ENCODE measurements at places on chromosomes 5 and 9. TPM values are rescaled to one million over a fixed set of nuclear protein-coding genes. Genes with fewer than 3 reads are reported as not detected.
A peak's percentile ranks its signal among the peaks of the same experiment; 100 is the strongest.

ARL10 gene
- 6.5 TPM for total RNA-seq

DNA sequence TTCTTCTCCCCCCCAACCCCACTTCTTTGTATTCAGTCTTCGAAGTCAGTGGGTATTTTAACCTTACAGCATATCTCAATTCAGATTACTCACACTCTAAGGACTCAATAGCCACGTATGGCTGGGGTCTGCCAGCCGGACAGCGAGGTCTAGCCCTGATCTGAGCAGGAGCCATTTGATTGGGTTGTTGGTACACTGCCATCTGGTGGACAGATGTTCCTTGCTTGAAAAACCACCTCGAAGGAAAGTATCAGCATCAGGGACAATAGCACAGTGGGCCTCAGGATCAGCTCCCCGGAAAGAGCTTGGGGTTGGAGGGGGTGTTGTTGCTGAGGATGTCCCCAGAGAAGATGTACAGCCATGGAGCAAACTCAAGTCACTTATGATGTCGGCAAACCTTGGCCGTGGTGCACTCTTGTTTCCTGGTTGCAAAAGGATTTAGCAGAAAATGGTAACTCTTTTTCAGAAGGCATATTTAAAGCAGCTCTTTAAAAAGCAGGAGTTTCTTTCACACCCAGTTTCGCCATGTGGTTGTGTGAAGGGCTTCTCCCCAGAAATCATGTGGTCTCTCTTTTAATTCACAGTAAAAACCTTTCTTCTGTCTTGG, 31.7 kb upstream of the KCNMB1 start:
- peak; percentile 51 for DNase-seq
- no peak overlapping the region for H3K27ac ChIP-seq
- H3K4me3 ChIP-seq, result no peak overlapping the region
- H3K4me1 ChIP-seq, result peaks cover 12% of the 10 kb centered on the region
- H3K27me3 ChIP-seq, result peaks cover 20% of the 10 kb centered on the region
- H3K36me3 ChIP-seq, result no peaks in the 10 kb centered on the region

CCDC152 gene
- 3.4 TPM for total RNA-seq

CSNK1G3 gene
- 32.1 TPM for total RNA-seq

LCN10 gene
- not detected for total RNA-seq

SIT1 gene
- total RNA-seq, result 210 TPM

GRCh38 chr5:178284093-178284675, 51.6 kb upstream of the PHYKPL start:
- peaks cover 3% of the 10 kb centered on the region for H3K4me1 ChIP-seq
- no peak overlapping the region for H3K4me3 ChIP-seq

DNA sequence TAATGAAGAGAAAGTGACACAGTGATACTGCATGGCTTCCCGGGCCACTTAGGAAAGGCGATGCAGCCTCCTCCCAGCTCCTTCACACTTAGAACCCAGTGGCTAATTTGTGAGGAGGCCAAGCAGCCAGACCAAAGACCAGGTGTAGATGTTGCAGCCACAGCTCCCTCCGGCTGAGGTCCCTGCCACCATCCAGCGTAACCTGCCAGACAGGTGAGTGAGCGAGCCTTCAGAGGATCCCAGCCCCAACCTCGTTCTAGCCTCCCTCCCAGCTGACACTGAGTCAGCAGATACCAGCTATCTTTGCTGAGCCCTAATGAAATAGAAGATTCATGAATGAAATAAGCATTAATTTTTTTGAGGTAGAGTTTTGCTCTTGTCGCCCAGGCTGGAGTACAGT, 59.7 kb downstream of the COL23A1 start:
- no peak for DNase-seq
- no peaks in the 10 kb centered on the region for H3K27me3 ChIP-seq
- H3K36me3 ChIP-seq, result no peaks in the 10 kb centered on the region
- H3K4me3 ChIP-seq, result no peak overlapping the region
- no peak overlapping the region for H3K27ac ChIP-seq

PCDHA11 gene
- not detected for total RNA-seq

ANXA2R gene
- total RNA-seq, result 25.1 TPM

GRCh38 chr9:28212979-28213378, 639.7 kb upstream of the C9orf72 start:
- no peak overlapping the region for H3K27ac ChIP-seq
- no peaks in the 10 kb centered on the region for H3K4me1 ChIP-seq
- H3K4me3 ChIP-seq, result no peak overlapping the region
- H3K36me3 ChIP-seq, result no peaks in the 10 kb centered on the region
- no peak for DNase-seq
- H3K27me3 ChIP-seq, result no peaks in the 10 kb centered on the region

HTR1A gene
- total RNA-seq, result not detected

DNA sequence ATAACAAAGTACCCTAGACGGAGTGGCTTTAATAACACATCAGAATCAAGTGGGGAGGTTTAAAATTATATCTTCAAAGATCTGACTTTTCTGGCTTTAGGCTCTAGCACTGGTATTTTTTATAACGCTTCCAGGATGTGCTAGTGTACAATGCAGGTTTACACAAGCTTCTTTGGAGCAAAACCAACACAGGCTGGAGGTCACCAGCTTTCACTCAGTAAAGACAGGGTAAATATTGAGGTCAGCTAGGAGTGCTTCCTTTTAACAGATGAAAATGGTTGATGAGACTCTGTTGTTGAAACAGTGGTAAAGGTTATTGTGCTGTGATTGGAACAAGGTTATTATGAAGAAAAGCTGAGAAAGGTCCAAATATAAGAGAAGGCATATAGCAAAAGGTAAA, 414.2 kb downstream of the TAF11L14 start:
- H3K36me3 ChIP-seq, result no peaks in the 10 kb centered on the region
- DNase-seq, result no peak
- H3K4me1 ChIP-seq, result no peaks in the 10 kb centered on the region
- H3K27me3 ChIP-seq, result no peaks in the 10 kb centered on the region
- H3K27ac ChIP-seq, result no peak overlapping the region

DNA sequence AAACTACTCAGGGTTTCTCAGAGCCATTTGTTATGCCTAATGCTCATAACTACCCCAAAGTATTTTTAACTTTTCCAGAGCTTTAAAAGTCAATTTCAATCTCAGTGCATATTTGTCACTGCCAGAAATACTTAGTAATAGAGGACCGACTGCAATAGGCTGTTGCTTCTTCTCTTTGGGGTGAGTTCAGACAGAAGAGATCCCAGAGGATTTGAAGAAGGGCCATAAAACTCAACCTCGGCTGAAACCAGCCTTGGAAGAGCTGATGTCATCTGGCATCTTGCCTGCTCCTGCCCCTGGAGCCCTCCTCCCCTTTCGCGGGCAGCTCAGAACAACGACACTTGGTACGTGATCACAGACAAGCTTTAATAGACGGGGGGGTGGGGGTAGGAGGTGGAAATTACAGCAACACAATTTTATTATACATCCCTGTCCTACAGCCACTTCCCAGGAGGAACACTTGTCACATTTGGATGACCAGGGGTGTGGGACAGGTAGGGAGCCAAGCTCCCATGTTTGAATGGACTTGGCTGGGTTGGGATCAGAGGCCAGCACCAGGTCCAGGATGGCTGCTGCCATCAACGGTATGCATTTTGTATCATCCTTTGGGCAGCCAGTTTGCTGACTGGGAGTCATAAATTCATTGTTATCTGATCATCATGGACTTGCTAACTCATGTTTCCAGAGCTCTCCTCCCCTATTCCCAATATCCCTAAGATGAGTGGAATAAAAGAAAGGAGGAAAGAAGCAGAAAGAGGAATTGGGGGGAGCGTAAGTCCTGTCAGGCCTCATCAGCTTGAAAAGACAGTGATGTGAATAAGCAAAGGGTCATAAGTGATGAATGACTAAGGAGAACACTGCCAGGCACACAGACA, 186.6 kb upstream of the PANK3 start:
- no peak overlapping the region for H3K27ac ChIP-seq
- H3K4me3 ChIP-seq, result no peak overlapping the region
- no peak for DNase-seq

DNA sequence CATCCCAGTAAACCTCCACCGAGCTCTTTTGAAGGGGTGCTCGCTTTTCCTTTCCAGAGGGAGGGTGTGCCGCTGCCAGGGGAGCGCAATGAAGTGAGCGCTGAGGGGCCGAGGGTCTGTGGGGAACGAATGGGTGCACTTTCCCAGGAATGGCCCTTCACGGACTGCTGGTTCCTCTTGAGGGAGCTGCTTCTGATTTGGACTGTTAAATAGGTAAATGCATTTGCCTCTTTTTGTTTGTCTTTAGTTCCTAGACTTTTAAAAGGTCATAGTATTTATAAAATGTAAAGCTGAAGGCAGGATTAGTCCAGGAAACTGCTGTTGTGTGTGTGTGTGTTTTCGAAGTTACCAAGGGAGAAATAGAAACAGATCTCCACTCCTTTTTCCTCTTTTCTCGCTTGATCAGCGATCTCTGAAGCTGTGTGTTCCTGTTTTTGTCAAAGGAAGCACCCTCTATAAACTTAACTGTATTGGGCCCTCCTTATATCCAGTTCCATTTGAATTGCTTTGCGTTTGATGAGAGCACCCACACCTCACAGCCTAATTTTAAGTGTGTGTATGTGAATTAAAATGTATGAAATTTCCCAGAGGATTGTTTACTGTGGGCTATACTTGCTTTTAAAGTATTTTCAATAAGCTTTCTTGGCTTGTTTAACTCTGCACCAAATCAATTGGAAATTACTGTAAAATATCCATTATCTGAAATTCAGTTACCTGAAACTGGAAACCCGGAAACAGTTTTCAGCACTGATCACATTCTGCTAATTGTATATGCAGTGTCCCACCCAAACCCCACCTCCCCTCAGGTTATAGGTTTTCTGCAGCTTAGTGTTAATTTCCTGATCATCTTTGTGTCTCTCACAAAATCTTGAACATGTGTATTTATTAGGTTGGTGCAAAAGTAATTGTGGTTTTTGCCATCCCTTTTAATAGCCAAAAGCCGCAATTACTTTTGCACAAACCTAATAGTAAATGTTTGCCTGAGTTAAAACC, 966 bp downstream of the SNX2 start:
- peaks cover 13% of the 10 kb centered on the region for H3K36me3 ChIP-seq
- peak overlapping the region; percentile 88 for H3K4me3 ChIP-seq
- peak overlapping the region; percentile 87 for H3K27ac ChIP-seq
- peaks cover 33% of the 10 kb centered on the region for H3K4me1 ChIP-seq

- no peak for DNase-seq
- no peaks in the 10 kb centered on the region for H3K36me3 ChIP-seq
- no peaks in the 10 kb centered on the region for H3K4me1 ChIP-seq
- no peak overlapping the region for H3K27ac ChIP-seq
Measured at GRCh38 chr5:105573575-105573974, 2011.0 kb upstream of the NUDT12 start.

DNA sequence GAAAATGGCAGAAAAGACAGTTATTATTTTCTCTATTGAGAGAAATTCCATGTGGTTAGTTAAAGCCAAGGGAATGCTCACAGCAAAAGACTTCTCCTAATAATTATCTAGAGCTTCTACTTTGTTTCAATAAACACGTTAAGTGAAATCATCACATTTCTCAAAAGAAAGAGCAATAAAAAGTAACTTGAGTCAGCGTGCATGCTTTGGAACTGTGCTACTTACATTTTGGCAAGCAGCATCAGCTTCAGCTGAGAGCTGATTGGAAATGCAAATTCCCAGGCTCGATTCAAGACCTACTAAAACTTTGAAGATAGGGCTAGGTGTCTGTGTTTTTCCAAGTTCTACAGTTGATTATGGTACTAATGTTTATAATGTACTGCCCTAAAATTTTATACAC, 132.1 kb downstream of the CDH18 start:
- DNase-seq, result no peak
- H3K4me3 ChIP-seq, result no peak overlapping the region
- H3K27me3 ChIP-seq, result no peaks in the 10 kb centered on the region
- H3K27ac ChIP-seq, result no peak overlapping the region
- H3K4me1 ChIP-seq, result no peaks in the 10 kb centered on the region

DNA sequence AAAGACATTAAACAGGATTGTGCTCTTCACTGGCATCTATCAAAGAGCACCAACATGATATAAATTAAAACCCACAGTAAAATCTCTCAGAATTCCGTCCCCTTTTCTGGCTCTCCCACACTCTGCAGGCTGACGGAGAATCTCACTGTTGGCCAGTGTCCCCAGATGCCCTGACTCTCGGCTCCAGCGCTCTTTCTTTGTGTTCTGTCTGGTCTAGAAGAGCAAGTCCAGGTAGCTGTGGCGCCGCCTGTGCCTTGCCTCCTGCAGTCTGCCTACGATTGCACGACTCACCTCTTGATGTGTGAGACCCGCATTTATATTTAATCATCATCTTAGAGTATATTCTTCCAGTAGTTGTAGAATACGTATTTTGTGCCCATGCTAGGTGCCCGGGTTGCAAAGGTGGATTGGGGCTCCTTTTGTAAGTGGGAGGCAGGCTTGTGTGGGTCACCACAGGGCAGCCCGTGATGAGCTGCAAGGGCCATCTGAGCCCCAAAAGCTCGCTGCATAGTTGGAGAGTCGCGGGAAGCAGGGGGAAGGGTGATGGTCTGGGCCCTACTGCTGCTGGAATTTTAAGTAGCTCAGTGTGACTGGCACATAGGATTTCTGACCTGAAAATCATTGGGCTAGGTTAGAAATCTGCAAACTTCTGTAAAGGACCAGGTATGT, 55.6 kb downstream of the EHMT1 start:
- no peak for DNase-seq
- no peak overlapping the region for H3K4me3 ChIP-seq
- H3K36me3 ChIP-seq, result peaks cover 12% of the 10 kb centered on the region
- H3K4me1 ChIP-seq, result peaks cover 19% of the 10 kb centered on the region
- H3K27ac ChIP-seq, result no peak overlapping the region

DNA sequence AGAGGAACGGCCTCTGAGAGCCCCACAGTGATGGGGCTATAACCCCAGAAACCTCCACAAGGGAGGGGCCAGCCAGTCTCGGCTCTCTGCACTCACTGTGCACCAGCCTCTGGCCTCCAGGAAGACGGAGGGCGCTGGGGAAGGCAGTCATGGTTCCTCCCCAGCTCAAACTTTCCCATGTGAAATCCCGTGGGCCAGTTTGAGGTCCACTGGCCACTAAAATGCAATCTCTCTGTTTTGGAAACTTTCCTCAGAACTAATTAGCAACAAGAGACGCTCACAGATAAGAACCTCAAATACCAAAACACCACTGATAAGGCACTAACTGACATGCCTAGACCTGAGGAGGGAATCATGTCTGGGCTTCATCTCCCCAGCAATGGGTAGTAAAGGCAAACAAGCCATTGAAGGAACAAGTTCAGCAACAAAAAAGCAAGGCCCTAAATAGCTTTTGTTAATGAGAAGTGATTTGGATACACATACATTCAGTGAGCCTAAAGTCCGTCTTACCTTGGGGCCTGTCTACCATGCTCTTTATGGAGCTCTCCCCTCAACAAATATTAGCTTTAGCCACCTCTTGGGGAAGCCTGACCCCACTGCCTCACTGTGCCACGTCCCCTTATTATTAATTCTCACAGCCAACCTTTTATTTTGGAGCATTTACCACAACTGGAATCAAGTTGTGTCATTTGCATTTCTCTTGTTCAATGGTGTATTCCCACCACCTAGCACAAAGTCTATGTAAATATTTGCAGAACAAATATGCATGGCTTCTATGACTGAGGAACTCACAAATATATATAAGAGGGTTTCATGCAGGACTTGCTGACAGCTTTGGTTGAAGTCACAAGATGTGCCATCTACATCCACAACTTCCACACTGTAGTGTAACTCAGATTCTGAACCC, 56.1 kb upstream of the GLRX start:
- H3K27ac ChIP-seq, result no peak overlapping the region
- no peak overlapping the region for H3K4me3 ChIP-seq
- peaks cover 2% of the 10 kb centered on the region for H3K4me1 ChIP-seq

TRAF1 gene
- 73.6 TPM for total RNA-seq

- H3K27ac ChIP-seq, result no peak overlapping the region
- no peak overlapping the region for H3K4me3 ChIP-seq
- no peaks in the 10 kb centered on the region for H3K27me3 ChIP-seq
Measured at GRCh38 chr5:105350486-105351140, 1788.0 kb upstream of the NUDT12 start.

GRCh38 chr5:157669701-157670097, 1.6 kb upstream of the C5orf52 start:
- H3K36me3 ChIP-seq, result peaks cover 6% of the 10 kb centered on the region
- H3K4me3 ChIP-seq, result peak overlapping the region; percentile 88
- no peak for DNase-seq
